Activated T-cell treated with anti-CD3 and anti-CD28 coated beads, Interleukin-2, amount 50 U/mL, for 72 hours (primary cell): ENCODE measurements at places on chromosomes 4 and X.

- DNase-seq: no peak
Measured at GRCh38 chr4:87327136-87327535, 4.5 kb upstream of the HSD17B13 start.

- DNase-seq: no peak
Measured at GRCh38 chr4:25350561-25350960, 26.5 kb upstream of the ANAPC4 start.

DNA sequence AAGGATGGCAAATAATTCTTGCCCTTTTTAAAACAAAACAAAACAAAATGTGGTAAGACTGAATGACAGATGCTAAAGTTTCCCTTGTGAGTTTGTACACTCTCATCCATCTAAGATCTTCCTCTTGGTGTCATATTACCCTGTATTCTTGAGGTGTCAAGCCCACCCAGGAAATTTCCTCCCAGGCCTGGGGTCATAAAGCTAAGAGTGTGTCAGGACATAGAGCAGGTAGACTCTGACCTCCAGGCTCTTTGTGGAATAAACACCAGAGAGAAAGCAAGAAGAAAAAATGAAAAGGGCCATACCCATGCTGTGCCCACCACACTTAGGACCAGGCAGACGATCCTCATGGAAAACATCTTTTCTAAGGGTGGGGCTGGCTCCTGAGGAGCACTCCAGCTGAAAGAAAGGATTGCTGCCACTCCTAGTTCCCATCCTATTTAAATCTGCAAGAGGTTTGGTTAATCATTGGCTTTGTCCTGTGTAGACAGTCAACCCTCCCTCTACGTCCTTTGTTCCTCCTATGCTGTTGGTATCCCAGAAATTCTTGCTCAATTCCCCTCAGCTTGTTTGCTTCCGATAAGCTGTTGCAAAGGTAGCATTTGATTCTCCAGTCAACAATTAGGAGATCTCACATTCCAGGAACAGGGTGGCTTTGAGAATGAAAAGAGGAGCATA lies at the start of gene FGA:
FGA (minus strand) TSS at position 414 of the 678 bp plus-strand sequence; CDS start at position 359, 55 bp downstream.
- no peak for DNase-seq

GRCh38 chr4:73221734-73222133 lies 36.9 kb downstream of the ANKRD17 start:
- no peak for DNase-seq

DNA sequence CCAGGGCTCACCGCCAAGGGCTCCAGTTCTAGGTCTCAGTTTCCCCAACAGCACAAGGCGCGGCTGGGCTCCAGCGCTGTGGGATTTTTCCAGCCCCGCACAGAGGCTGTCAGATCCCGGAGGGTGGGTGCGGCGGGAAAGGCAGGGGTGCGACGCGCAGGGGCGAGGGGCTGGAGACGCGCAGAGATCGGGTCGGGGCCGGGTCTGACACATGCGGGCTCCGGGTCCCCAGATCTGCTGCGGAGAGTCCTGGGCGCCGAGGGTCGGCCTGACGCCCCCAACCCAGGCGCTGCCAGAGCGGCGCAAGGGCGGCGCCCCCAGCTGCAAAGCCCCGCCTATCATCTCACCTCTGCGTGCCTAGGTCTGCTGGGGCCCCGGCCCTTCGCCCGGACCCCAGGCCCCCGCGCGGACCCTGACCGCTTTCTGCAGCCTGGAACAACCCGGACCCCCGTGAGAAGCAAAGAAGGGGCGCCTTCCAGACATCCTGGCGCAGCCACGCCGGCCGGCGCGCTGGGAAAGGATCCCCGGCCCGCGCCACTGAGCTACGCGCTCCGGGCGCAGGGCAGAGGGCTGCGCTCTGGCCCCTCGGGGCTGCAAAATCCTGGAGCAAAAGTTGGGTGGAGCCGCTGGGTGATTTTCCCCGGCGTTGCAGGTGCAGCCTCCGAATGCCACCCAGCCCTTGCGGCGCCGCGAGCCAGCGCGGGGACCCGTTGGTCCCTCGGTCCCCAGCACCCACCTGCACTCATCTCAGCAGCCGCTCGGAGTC lies 486 bp downstream of the ABLIM2 start:
- peak; percentile 6 for DNase-seq

- DNase-seq: no peak
Measured at GRCh38 chr4:84218031-84218430, 281.1 kb downstream of the NKX6-1 start.

DNA sequence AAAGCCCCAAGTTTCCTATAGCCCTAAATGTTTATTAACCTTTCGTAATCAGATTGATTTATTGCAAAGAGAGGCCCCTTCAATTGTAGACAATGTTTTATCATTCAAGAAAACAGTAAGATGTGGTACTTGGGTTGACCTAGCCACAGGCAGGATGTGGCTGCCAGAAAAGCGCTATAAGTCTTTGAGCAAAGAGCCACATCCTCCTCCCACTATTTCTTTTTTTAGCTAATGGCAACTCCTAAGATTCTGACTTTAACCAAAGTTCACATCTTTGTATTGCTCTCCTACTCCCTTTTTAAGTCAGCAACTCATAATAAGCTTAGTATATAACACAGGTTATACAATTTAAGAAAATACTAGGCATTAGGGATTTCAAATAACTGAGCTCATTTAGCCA lies 70.7 kb upstream of the PPP3CA start:
- DNase-seq: peak; percentile 71

- no peak for DNase-seq
Measured at GRCh38 chr4:152579916-152580315, 44.0 kb upstream of the FBXW7 start.
